Stimulated activated CD8-positive, alpha-beta memory T cell treated with anti-CD3 and anti-CD28 coated beads, Interleukin-2, amount 100 ng/mL, for 48 hours (primary cell): ENCODE measurements at places on chromosomes 2 and 18.

DNA sequence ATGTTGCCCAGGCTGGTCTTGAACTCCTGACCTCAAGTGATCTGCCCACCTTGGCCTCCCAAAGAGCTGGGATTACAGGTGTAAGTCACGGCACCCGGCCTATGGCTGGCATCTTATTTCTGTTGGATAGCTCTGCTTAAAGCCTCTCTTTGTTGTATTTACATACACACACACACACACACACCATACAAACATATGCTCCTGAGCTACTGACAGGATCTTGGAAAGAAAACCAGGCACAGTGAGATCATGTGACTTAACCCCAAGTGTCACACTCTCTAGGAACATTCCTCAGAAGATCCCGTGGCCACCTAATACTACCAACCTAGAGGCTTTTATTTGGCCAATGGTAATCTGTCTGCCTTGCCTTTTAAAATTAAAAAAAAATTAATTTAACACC lies 85.1 kb upstream of the HAAO start:
- DNase-seq: no peak

- DNase-seq: no peak
These were observed 663.1 kb downstream of the ERBB4 start for GRCh38 chr2:211875488-211875887.

- no peak for DNase-seq
These were observed 100.3 kb downstream of the FEZ2 start for GRCh38 chr2:36497570-36498163.

GRCh38 chr2:16869711-16870110 lies 204.1 kb upstream of the CYRIA start:
- no peak for DNase-seq

DNA sequence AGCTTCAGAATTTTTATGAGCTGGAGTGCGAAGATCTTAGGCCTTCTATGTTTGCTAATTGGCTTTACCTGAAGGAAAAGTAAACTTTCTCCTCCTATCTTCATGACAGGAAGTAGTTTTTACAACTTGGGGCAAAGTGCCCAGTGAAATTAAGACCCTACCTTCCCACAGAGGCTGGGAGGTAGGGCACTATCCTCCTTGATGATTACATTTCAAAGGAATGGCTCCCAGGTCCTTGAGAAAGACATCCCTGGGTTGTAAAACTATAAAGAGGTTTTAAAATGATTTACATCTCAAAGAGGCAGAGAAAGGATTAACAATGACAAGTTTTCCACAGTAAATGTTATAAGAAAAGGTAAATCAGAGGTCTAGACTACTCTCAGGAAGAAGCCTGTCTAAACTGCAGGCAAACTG lies 155.8 kb downstream of the CDH7 start:
- no peak for DNase-seq

DNA sequence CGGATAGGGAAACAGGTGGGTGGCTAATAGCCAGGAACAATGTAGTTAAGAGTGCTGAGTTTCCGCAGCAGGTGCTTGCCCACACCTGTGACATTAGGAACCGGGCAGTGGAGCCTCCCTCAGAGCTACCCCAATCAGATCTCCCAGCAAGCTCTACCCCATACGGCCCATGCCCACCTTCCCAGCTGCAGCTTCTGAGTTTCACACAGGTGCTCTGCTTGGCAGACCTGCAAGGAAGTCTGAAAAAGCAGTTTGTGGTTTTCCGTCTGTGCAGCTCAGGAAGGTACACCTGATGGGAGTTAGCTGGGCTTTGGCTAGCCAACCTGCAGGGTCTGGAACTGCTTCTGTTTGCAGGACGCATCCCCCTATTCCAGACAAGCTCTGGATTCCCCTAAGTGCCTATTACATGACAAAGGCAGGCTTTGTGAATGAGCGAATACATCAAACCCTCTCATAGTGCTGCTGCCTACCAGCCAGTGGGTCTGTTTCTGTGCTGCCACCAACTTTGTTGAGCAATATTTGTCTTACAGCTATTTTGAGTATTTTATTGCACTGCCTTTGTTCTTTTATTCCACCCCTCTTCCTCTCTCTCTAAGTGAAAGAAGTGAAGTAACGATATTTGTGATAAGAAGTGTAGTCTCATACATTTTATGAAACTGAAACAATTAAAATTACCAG lies 24.7 kb upstream of the CEP68 start:
- no peak for DNase-seq
